ENCODE measurements at places on chromosomes 5 and 9. TPM values are rescaled to one million over a fixed set of nuclear protein-coding genes. Genes with fewer than 3 reads are reported as not detected.

DNA sequence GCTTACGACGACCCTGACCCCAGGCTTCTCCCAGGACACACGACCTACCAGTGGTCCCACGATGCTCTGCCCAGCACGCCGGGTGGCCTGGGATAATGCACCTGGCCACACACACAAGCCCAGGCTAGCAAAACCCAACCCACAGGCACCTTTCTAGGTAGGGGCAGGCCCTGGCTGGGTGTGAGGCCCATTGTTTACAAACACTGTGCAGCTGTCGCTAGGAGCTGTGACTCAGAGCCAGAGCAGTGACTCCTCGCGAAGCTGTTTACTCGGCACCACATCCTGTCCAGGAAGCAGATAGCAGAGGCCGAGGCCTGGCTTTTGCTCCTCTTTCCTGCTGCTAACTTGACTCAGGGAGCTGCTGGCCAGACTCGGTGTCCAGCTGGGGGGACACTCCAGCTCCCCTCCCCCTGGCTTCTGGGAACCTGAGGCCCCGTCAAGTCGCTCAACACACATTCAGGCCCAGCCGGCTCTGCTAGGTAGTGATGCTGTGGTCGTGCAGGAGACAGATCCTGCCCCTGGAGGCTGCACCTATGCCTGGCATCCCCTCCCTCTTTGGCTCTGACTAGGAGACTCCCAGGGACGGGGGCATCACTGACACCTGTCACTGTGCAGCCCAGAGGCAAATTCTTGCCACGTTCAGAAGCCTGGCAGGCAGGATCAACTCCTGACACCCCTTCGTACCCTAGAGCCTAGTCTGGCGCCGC, 12.8 kb upstream of the RALGDS start:
- peaks cover 26% of the 10 kb centered on the region for H3K4me1 ChIP-seq
- H3K4me3 ChIP-seq = peak overlapping the region; percentile 34
- H3K27me3 ChIP-seq = no peaks in the 10 kb centered on the region
- DNase-seq = peak; percentile 91
- peak overlapping the region; percentile 93 for H3K27ac ChIP-seq
- peaks cover 14% of the 10 kb centered on the region for H3K36me3 ChIP-seq

DNA sequence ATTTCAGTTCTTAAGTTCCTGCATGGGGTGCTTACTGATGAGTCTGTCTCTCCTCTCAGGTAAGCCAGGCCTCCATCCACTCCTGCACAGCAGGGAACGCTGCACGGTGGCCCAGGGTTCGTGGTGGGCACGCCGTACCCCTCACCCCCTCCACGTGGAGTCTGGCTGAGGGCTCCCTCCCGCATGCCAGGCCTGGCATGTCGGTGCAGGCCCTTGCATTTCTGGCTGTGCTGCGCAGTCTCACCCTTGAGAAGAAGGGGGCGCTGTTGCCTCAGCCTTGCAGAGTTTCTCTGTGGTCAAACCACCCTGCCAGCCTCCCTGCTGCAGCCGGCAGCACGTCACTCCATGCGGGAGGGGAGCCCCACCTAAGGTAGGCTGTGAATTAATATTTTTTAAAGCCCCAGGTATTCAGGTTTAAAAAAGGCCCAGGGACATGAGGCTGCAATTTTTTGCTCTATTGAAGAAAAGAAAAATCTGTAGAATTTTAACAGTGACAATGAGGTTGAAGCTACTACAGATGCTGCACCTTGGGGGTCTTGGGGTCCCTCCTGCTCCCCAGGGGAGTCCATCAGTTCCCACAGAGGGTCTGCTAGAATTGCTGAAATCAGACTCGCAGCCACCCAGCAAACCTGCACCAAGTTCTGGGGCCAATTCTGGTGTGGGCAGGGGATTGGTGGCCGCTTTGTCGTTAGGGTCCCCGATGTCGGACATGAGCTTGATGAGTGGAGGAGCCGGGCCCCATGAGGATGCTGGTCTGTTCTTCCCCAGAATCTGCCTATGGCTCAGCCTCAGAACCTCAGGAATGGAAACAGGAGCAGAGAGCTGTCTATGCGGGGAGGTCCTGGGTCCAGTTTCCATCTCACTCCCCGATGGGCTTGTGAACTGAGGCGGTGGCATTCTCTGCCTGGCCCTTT, 52.6 kb downstream of the TENT4A start:
- no peaks in the 10 kb centered on the region for H3K27me3 ChIP-seq
- H3K4me1 ChIP-seq = peaks cover 20% of the 10 kb centered on the region
- H3K36me3 ChIP-seq = no peaks in the 10 kb centered on the region
- peak overlapping the region; percentile 48 for H3K4me3 ChIP-seq

- no peaks in the 10 kb centered on the region for H3K4me1 ChIP-seq
- DNase-seq = no peak
- H3K4me3 ChIP-seq = no peak overlapping the region
- H3K27ac ChIP-seq = no peak overlapping the region
Measured at GRCh38 chr9:79616971-79617370, 45.2 kb downstream of the TLE4 start.

- H3K4me1 ChIP-seq = no peaks in the 10 kb centered on the region
- no peaks in the 10 kb centered on the region for H3K27me3 ChIP-seq
- H3K4me3 ChIP-seq = no peak overlapping the region
- H3K36me3 ChIP-seq = no peaks in the 10 kb centered on the region
- DNase-seq = no peak
Measured at GRCh38 chr5:109786206-109786855, 96.6 kb downstream of the MAN2A1 start.

The TMEM215 gene
- total RNA-seq = not detected

The HMCN2 gene
- 0.32 TPM for total RNA-seq
